Posterior cingulate gyrus (tissue), 11 donors: ENCODE measurements at places on chromosomes 6 and 20.

GRCh38 chr20:18832546-18833200 lies 19.1 kb downstream of the SCP2D1 start:
- DNase-seq: no peak

DNA sequence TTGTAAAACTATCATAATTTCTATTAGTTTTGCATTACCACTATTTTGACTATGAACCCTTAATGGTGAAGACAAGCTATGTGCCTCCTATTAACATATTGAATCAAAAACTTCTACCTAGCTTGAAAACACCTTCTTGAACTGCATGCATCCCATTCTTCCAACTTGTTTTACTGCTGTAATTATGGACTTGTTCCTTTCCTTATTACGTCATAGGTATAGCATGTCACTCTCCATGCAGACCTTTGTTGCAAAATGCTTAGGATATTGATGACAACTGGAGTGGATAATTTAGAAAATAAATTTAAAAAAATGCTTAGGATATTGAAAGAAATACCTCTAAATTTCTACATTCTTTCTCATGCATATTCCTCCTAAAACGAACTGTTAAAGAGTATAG lies 219.3 kb downstream of the KCNQ5 start:
- DNase-seq: no peak

DNA sequence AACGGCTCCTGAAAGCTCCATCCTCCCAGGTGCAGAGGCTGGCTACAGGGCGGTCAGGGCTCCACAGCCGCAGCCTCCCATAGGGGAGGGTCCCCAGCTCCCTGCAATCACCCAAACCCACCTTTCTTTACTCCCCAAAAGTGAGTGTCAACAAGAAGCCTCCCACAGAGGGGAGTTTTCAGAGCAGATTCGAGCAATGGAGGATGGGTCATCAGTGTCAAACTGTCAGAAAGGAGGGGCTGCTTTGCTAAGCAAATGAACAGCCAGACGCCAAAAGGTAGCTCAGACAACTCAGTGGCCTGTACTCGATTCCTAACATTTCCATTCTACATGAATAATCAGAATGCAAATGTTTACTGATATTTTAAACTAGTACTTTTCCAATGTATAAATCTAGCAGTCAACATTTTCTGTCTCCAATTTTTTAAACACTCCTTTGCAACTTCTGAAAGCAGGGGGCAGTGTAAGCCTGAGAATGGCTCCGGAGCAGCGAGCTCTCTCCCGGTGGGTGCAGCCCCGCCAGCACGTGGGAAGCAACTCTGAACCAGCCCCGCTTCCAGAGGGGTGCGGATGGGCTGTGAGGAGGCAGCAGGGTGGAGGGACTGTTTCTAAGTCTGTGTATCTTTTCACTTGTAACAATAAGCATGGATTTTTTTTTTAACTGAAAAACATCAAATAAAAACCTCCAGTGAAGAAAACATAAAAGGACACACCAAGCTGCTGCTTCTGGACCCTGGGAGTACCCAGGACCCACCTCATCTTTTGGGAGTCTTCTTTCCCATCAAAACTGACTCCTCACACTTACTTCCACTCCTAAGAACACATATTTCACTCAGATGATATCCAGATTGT lies 54.9 kb downstream of the TAF4 start:
- DNase-seq: peak; percentile 65

- DNase-seq: no peak
Measured at GRCh38 chr20:62675877-62676260, 32.8 kb upstream of the NTSR1 start.

- DNase-seq: no peak
Measured at GRCh38 chr6:145012039-145012662, 723.2 kb downstream of the EPM2A start.

- DNase-seq: no peak
Measured at GRCh38 chr6:12081771-12082170, 69.7 kb downstream of the HIVEP1 start.

GRCh38 chr20:19742974-19743639 lies 15.0 kb upstream of the RIN2 start:
- DNase-seq: no peak

DNA sequence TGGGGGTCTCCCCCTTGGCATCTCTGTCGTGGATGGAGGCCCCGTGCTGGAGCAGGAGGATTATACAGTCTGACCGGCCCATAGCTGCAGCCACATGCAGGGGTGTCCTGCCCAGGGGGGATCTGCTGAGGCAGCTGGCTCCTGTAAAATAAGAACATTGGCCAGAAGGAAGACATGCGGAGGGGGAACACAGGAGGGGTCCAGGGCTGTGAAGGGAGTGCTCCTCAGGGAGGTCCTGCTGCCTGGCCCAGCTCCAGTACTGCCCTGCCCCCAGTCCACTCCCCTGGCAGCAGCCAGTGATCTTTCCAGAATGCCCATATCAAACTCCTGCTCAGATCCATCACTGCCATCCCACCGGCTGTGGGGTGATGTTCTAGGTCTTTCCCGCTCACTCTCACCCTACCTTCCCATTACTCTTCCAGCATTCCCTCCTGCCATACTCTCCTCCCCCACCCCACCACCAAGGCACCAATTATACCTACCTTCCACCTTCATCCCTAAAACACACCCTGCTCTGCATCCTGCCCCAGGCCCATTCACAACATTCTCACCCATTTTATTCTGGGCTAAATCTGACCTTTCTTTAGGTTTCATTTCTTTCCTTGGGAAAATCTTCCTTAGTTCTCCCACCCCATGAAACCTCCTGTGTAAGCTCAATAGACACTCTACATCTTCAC lies 9.7 kb downstream of the ANKRD60 start:
- DNase-seq: no peak

- DNase-seq: no peak
Measured at GRCh38 chr20:55649254-55649653, 356.1 kb downstream of the CBLN4 start.

GRCh38 chr6:35036059-35036827 lies 104.9 kb downstream of the TCP11 start:
- DNase-seq: no peak

- DNase-seq: no peak
Measured at GRCh38 chr6:25332655-25333071, 53.5 kb downstream of the CARMIL1 start.

DNA sequence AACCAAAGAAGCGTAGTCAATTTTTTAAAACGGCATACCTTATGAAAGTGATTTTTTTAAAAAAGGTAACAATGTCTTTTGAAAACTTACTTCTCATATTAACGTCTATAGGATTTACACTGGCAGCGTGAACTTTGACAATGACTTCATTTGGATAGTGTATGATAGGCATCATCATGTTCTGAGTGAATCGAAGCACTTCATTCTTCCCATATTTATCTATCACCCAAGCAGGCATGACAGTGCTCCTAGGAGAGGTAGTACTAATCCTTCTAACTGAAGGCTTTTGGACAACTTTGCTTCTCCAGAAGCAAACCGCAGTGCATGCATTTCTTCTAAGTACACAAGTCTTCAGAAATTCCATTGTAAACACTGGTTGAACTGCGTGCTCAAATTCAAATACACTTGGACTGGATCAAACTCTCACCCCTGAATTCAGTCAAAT lies 618 bp downstream of the RTN4IP1 start:
- no peak for DNase-seq

- DNase-seq: no peak
Measured at GRCh38 chr6:89643406-89643805, 4.9 kb upstream of the LYRM2 start.

- no peak for DNase-seq
Measured at GRCh38 chr6:16758163-16758975, 2.9 kb downstream of the ATXN1 start.

- no peak for DNase-seq
Measured at GRCh38 chr20:60977901-60978300, 274.2 kb upstream of the CDH4 start.

- no peak for DNase-seq
Measured at GRCh38 chr20:62211216-62211615, 8.9 kb downstream of the HRH3 start.

DNA sequence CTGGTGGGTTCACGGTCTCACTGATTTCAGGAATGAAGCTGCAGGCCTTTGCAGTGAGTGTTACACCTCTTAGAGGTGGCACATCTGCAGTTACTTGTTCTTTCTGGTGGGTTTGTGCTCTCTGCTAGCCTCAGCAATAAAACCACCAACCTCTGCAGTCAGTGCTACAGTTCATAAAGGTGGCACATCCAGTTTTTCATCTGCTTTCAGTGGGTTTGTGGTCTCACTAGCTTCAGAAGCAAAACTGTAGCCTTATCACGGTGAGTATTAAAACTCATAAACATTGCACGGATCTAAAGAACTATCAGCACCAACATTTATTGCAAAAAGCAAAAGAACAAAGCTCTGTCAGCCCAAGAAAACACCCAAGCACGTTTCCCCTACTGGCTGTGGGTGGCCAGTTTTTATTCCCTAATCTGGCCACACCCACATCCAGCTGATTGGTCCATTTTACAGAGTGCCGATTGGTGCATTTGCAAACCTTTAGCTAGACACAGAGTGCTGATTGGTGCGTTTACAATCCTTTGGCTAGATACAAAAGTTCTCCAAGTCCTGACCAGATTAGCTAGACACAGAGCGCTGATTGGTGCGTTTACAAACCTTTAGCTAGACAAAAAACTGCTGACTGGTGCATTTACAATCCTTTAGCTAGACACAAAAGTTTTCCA lies 3.4 kb upstream of the TMEM14C start:
- DNase-seq: no peak
